GM12878 (cell line): ENCODE measurements at places on chromosomes 5 and 9. TPM values are rescaled to one million over a fixed set of nuclear protein-coding genes. Genes with fewer than 3 reads are reported as not detected.

PNPLA7 gene
- 0.13 and 0.24 TPM in 2 replicates for polyA plus RNA-seq

SHOC1 gene
- 0.11 TPM in 1 of 2 replicates, not detected in the other for polyA plus RNA-seq

PCDHB5 gene
- 0.09 TPM in 1 of 2 replicates, not detected in the other for polyA plus RNA-seq

DCTN3 gene
- 101 and 107 TPM in 2 replicates for polyA plus RNA-seq

HRCT1 gene
- not detected in 2 replicates for polyA plus RNA-seq

NR6A1 gene
- 2.6 TPM in 2 replicates for polyA plus RNA-seq

MTX3 gene
- 3.9 and 5.5 TPM in 2 replicates for polyA plus RNA-seq

ST8SIA4 gene
- polyA plus RNA-seq, result 20.8 and 23.2 TPM in 2 replicates

F2RL2 gene
- 0.24 TPM in 2 replicates for polyA plus RNA-seq

GABRA1 gene
- not detected in 2 replicates for polyA plus RNA-seq

ORM2 gene
- polyA plus RNA-seq, result not detected in 2 replicates

PCDHB2 gene
- not detected in 2 replicates for polyA plus RNA-seq

ARHGAP26 gene
- polyA plus RNA-seq, result 19.0 and 24.3 TPM in 2 replicates

TCF7 gene
- 14.5 and 22.7 TPM in 2 replicates for polyA plus RNA-seq
